ENCODE measurements at places on chromosomes 16 and 17.

DNA sequence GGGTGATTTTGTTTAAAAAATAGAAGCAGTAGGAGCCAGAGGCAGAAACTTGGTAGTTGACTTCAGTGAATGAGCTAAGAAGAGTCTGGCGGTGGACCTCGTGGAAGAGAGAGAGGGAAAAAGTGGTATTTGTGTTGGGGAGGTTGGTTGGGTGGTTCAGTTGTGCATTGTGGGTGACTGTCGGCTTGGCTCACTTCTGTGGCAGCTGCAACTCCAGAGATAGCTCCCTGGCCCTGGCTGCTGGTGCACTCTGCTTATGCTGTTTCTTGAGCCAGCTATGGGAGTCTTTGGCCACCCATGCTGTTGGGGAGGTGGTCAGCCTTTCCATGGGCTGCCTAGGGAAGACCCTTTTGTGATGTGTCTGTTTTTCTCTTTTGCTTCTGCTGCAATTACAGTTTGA is 50.4 kb upstream of the CRISPLD2 start:
- DNase-seq, result no peak

- no peak for DNase-seq
These were observed 29.3 kb downstream of the GLP2R start for GRCh38 chr17:9855036-9855435.

- no peak for DNase-seq
These were observed 5.8 kb upstream of the MRPL58 start for GRCh38 chr17:75006653-75007052.

GRCh38 chr17:63945784-63946439 is 13.8 kb upstream of the CD79B start:
- DNase-seq, result no peak

DNA sequence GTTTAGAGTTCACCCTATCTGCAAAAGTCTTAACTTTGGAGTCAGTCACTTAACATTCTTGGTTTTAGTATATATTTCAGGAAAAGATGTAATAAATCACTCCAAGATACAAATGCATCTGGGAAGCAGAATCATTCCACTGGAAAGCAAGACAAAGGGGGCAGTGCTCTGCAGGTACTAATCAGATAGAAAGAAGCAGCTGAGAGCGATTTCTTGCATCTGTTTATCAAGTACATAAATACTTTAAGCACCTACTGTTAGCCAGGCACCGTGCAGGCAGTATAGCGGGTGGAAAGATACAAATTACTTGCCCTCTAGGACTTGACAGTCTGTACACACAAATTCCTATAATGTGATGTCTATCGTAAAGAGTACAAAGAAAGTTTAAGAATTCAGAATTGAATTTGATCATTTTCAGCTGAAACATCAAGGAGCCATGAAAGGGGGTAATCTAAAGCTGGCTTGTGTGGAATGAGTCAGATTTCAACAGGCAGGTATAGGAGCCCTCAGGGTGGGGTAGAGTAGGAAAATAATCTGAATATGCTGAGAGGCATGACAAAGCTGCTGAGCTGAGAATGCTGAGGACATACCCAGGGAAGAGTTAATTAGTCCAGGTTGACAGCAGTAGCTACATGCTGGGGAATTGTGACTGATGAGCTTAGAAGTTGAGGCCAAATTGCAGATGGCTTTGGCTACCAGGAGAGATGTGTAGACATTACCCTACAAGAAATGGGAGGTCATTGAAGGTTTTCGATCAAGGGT is 110.2 kb downstream of the CA10 start:
- DNase-seq, result no peak

All from CD4-positive, CD25-positive, alpha-beta regulatory T cell (primary cell).